Cortex of kidney (tissue), 1 donor: ENCODE measurements at places on chromosomes 3 and 15.

GRCh38 chr15:69763831-69764230 lies 311.2 kb downstream of the RPLP1 start:
- no peak for DNase-seq

DNA sequence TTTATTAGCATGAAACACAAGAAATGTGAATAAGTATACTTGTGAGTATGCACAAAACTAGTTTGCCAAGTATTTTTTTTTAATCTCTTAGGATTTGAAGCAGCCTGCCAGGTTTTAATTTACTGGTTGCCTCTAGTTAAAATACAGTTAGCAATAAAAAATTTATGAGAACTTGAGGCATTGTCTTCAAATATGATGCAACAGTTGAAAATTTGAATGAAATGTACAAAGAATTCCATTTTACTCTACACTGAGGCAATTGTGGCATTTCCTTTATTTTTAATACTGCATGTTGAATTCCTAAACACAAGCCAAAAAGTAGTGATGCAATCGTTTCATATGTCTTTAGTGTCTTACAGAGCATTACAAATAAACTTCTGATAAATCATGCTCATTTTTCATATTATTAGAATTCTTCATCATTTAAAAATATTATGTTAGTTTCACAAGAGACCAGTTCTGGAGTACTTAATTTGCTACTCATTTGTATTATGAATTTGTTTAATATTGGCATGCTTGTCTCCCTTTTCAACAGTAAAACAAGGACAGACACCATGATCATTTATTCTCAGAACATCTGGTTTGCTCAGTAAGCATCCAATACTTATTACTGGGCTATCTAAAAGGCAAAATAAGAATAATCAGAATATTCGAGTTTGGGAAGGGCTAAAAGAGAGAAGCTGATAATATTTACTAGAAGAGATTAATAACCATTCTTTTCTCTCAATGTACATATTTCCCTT lies 124.8 kb upstream of the PTX3 start:
- DNase-seq = no peak

- no peak for DNase-seq
Measured at GRCh38 chr3:62445275-62445674, 71.9 kb upstream of the FEZF2 start.

DNA sequence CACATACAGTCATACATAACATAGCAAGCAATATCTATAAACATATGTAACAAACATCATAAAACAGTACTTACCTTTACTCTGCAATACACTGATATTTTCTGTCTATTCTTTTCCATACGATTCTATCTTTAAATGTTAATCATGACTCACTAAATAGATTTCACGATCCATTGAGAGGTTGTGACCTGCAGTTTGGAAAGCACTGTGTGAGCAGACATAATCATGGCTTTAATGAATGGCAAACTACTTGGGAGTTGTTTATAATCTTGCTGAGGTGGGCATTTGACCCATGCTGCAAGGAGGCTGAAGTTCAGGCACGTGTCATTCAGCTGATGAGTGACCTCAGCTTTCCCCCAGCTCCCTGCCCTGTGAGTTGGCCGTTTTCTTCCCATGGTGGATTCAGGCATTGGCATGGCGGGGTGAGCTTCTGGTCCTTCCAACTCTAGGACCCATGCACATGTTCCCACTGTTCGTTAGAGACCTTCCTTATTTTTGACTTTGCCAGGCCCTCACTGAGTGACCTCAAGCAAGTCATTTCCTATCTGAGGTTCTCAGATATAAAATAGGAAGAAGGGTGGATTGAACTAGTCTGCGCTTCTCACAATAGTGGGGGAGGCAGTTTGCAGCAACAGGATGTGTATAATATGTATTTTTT lies 41.7 kb downstream of the PAQR5 start:
- no peak for DNase-seq

GRCh38 chr15:37819191-37819590 lies 115.2 kb upstream of the TMCO5A start:
- DNase-seq = no peak

DNA sequence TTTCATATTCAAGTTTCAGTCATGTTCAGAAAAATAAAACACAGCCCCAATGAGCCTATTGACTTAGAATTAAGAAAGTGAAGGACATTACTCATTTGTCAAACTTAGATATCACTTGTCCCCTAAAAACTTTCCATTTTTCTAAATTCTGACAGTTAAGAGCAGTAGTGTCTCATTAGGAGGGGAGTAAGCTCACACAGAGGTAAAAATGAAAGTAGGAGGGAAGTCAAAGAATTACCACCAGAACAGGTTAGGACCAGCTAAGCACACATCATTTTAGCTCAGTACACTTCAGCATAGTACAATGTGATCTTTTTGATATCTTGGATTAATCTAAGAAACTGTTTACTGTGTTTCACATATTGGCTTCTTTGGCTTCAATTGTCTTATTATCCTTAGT lies 64.3 kb downstream of the OSTN start:
- no peak for DNase-seq

DNA sequence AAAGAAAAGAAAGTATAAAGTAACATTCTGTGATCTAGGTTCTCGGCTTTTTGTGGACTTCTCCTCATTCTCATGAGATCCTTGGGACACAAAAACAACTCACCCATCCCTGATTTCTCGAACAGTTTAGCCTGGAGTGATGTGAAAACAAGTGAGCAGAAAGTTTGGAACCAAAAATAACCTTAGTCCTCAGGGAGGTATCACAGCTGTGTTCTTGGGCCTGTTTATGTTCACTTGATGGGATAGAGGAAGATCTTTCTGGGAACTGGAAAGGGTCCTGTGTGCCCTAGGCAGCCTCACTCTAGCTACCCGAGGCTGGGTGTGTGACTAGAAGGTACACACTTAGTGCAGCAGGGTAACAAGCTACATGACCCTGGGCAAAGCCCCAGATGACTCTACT lies 308.8 kb upstream of the PDZRN3 start:
- no peak for DNase-seq

DNA sequence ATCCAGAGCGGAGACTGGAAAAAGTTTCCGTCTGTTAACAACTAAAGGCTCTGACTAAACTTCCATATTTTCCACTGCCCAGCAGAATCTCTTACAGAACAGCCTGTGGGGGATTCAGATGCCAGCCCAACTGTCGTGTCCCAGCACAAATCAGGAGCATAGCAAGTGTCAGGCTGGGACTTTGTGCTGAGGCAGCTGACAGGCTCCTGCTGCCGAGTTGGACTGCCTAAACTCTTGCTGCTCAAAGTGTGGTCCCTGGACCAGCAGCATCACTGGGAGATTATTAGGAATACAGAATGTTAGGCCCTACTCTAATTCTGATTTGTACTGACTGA lies 31.2 kb upstream of the CMTM7 start:
- no peak for DNase-seq

- DNase-seq = no peak
Measured at GRCh38 chr15:89174476-89174875, 46.9 kb downstream of the RLBP1 start.

GRCh38 chr3:195172896-195173295 lies 98.1 kb downstream of the XXYLT1 start:
- DNase-seq = no peak

- no peak for DNase-seq
Measured at GRCh38 chr3:100067589-100067988, 46.7 kb downstream of the FILIP1L start.

- no peak for DNase-seq
Measured at GRCh38 chr15:64146041-64146440, 5.5 kb upstream of the SNX22 start.

- DNase-seq = no peak
Measured at GRCh38 chr15:37695719-37696118, 238.7 kb upstream of the TMCO5A start.

DNA sequence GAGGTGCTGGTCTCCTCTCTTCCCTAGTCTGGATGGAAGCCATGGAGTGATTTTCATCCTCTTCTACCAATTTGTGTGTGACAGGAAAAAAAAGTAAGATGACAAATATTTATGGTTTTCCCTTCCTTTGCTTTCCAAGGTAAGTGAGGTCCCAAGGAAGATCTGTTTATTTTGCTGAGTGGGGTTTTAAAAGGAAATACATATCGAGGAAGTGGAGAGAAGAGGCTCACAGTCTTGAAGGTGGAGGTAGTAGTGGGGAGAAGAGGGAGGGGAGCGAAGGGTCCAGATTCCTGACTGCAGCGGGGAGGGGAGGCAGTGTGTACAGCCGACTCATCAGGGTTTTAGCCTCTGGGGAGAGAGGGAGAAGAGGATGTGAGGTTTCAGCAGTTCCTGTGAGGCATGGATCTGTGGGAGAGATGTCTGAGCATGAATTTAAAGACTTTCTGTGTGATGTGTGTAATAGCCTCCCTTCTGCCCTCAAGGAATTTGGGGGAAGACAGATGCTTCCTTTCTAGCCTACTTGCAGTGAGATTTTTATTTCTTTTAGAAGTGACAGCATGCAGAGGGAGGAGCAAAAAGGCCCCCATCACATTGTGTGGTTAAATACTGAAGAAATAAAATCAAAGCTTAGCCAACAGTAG lies 272.4 kb downstream of the THRB start:
- DNase-seq = no peak

DNA sequence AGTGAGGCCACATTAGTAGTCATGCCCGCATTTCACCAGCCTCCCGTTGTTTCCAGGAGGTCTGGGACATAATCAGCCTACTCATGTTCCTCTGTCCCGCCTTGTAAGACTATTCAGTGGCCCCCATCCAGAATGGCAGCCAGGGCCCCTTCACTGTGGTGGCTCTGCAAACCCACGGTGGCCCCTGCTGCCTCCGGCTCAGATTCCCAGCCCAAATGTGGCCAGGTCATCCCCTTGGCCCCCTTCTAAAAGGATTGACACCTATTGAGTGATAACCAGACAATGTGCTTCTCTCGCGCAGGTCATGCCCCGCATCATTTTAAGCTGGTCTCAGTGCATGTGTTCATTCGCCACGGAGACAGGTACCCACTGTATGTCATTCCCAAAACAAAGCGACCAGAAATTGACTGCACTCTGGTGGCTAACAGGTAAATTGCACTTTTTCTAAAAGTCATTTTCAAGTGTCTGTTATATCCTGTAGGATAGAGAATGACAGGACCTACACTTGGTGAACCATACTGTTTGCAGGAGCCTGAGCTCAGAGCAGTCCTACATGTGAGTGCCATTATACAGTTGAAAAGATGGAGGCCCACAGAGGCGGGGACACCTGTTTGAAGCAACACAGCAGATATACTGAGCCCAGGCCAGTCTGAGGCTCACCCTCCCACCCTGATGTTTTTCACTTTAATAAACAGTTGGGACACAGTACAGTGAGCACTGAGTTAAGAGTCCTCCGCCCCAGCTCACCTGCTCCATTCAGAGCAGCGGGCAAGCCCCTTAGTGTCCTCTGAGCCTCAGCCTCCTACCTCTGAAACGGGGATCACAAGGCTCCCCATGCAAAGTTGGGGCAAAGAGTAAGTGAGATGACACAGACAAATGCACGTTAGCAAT lies 47.7 kb downstream of the PXYLP1 start:
- no peak for DNase-seq

GRCh38 chr3:192303235-192303634 lies 424.1 kb downstream of the FGF12 start:
- DNase-seq = no peak

DNA sequence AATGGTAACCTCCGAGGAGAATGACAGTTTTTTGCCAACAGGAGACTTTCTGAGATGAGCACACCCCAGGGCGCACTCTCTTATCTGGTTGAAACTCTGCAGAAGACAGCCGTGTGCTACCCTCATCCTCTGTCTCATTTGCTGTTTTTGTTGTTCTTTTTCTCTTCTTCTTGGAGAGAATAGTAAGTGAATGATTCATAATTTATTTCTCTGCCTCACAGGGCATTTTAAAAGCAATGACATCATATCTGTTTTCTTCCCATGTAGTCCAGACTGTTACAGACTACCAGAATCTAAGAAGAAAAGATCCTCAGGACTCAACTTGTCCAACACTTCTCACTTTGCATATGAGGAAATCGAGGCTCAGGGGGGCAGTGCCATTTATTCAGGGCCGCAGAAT lies 771.1 kb upstream of the GRM7 start:
- DNase-seq = no peak

DNA sequence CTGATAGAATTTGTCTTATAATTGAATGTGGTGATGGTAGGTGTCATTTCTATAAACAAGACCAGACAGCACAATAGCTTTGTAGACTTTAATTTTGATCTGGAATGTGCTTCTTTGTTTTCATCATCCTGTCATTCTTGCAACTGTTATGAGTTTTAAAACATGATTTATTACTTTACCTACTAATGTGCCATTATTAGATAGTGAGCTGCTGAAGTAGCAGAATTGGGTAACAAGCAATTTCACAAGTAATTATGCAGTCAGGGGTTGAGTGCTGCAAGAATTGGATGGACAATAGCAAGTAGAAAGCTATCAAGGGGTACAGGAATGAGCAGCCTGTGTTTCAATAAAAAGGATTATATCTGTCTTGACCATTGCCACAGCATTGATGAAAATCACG lies 975.6 kb downstream of the ROBO1 start:
- DNase-seq = no peak

DNA sequence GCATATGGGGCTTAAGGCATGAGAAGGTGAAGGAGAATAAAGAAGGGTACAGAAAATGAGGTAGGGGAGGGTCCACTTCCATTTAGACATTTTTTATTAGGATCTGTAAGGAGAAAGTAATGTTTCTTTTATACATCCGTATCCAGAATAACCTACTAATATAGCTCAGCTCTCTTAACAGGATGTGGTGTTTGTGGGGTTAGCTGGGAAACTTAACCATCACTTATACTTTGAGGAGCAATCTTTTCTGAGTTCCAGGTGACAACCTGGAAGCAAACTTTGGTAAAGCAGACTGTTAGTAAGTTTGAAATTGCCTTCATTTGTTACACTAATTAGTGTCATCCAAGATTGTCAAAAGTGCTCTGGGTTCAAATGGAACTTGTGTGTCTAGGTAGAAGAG lies 36.6 kb downstream of the BUB1B start:
- DNase-seq = no peak

DNA sequence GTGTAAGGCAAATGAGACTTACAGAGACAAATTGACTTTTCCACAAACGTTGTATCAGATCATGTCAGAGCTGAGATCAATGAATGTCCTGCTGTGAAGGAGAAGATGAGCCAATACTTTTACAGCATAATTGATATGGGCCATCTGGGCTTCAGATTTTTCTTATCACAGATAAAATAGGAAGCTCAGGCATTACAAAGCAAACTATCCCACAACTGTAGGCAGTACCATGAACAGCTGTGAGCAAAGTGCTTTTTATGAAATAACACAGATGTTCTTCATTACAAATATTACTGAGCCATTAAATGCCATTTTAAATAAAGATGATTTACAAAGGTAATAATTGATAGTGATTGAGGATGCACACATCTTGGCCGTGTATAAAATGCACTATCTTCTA lies 852.3 kb downstream of the OTOL1 start:
- DNase-seq = no peak

DNA sequence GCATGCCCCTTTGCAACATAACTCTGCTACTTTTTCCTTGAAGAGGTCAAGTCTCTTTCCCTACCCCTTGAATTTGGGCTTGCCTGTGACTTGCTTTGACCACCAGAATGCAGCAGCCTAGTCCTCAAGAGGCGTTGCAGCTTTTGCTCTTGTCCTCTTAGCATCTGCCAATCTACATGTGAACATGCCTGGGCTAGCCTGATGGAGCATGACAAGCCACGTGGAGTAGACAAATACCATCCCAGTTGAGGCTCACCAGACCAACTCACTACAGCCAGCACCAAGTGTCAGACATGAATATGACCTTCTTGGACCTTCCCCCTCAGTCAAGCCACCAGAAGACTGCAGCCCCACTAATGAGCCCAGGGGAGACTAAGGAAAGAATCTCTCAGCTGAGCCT lies 32.9 kb downstream of the AMOTL2 start:
- DNase-seq = no peak

GRCh38 chr3:152718810-152719209 lies 116.1 kb upstream of the P2RY1 start:
- DNase-seq = no peak
